ENCODE measurements at places on chromosomes 16 and 17. TPM values are rescaled to one million over a fixed set of nuclear protein-coding genes. Genes with fewer than 3 reads are reported as not detected.
A peak's percentile ranks its signal among the peaks of the same experiment; 100 is the strongest.

DNA sequence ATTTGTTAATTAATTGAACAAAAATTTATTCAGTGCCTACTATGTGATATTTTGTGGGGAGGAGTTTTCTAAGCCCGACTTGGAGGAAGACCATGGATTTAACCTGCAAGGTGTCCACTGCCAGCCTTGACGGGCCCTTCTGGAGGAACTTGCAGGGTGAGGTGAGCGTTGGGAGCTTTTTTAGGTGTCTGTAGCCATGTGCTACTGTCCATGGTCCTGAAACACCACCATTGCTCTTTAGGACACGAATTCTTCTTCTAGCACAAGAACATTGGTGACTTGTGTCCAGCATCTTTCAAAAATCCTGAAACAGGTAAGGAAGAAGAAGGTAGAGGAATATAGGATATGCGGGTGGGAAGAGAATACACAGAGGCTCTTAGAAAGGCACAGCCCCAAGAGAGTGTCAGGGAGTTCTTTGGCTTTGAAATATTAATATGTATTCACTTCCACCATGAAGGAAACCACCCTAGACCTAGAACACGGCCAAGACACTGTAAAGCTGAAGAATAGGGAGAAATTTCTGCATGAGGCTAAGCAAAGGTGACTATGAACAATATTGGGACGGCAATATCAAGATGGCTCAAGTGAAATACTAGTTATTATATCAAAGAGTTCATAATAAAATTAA is 27.9 kb upstream of the OR4D1 start:
- H3K4me3 ChIP-seq: no peak overlapping the region
- H3K4me1 ChIP-seq: no peaks in the 10 kb centered on the region
- no peaks in the 10 kb centered on the region for H3K36me3 ChIP-seq
- H3K27me3 ChIP-seq: peaks cover 4% of the 10 kb centered on the region

- H3K27me3 ChIP-seq: peaks cover 38% of the 10 kb centered on the region
- no peaks in the 10 kb centered on the region for H3K36me3 ChIP-seq
- DNase-seq: no peak
- no peak overlapping the region for H3K4me3 ChIP-seq
Measured at GRCh38 chr17:48038687-48039086, 1.1 kb upstream of the COPZ2 start.

DNA sequence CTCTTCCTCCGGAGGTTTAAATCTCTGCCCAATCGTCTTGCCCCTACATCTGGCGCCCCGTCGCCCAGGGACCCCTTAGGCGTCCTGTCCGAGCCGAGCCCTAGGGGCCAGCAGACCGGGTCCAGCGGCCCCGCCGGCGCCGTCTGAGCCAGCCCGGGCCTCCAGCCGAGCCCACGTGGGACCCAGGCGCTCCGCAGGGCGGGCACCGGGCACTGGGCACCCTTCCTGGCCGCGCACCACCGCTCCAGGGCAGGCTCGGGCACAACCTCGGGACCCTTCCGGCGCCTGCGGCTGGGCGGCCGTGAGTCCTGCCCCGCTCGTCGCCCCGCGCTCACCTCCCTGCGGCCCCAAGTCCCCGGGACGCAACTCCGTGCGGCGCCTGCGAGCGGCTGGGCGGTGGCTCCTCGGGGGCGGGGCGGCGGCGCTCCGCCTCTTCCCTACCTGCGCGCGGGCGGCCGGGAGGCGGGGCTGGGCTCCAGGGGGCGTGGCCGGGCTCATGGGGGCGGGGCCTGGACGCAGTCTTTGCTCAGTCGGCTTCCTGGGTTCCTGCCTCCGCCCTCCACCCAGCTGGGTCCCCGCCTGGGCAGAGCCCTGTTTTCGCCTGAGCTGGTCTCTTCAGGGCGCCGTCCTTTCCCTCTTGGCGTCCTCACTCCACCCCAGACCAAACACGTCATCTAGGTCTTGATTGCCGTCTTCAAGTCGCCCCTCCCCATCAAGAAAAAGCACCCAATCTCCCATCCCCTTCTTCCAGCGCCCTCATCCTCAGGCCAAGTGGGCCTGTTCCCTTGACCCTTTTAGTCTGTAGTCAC is at the start of gene RHBDF2:
Gene RHBDF2, minus strand, starts transcription at position 406 of the 809 bp plus-strand sequence. CDS start 19,899 bp downstream, outside the sequence.
- H3K27ac ChIP-seq: peak within 1 kb of the TSS; percentile 84
- no peaks in the 10 kb centered on the region for H3K36me3 ChIP-seq
- H3K4me3 ChIP-seq: peak within 1 kb of the TSS; percentile 75
- H3K4me1 ChIP-seq: peaks cover 19% of the 10 kb centered on the region
- peak; percentile 96 for DNase-seq

- H3K27ac ChIP-seq: no peak overlapping the region
- no peak overlapping the region for H3K4me3 ChIP-seq
- H3K36me3 ChIP-seq: no peaks in the 10 kb centered on the region
- no peak for DNase-seq
Measured at GRCh38 chr17:34161690-34162089, 93.4 kb upstream of the CCL2 start.

DNA sequence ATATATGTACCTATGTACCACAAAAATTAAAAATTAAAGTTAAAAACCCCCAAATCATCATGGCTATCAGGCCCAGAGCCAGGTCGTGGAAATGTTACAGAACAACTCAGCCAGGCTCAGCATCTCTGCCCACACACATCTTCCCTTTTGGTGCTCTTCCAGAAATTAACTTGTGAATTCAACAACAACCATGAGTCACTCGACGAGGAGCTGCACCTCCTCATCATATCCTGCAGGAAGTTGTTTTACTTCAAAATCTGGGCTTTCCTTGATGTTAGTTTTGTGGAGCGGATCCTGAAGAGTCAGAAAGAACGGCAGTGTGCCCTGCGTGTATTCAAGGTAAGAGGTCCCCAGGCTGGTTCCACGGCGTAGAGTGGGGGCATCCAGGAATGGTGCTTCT is 10.6 kb downstream of the FBXO39 start:
- DNase-seq: no peak
- no peaks in the 10 kb centered on the region for H3K36me3 ChIP-seq

DNA sequence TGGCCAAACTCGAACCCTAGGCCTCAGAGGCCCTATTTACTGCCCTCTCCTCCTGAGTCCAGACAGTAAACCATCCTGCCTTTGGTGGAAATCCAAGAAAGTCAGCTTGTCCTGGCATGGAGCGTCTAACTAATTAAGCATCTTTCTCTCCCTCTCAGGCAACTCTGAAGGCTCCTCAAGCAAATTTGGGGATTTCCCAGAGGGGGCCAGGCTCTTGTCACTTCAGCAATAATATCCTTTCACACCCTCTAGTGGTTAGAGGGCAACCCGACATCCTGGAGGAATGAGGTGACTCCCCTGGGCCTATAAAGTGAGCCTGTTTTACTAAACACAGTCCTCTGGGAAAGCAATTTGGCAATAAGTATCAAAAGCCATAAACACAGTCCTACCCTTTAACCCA is 60.4 kb downstream of the NOG start:
- H3K4me1 ChIP-seq: no peaks in the 10 kb centered on the region
- no peaks in the 10 kb centered on the region for H3K27me3 ChIP-seq
- H3K36me3 ChIP-seq: no peaks in the 10 kb centered on the region
- no peak overlapping the region for H3K27ac ChIP-seq
- H3K4me3 ChIP-seq: no peak overlapping the region

GRCh38 chr16:75293772-75294171 is 42.3 kb upstream of the BCAR1 start:
- no peaks in the 10 kb centered on the region for H3K27me3 ChIP-seq
- peaks cover 9% of the 10 kb centered on the region for H3K36me3 ChIP-seq
- H3K27ac ChIP-seq: no peak overlapping the region
- DNase-seq: no peak

DNA sequence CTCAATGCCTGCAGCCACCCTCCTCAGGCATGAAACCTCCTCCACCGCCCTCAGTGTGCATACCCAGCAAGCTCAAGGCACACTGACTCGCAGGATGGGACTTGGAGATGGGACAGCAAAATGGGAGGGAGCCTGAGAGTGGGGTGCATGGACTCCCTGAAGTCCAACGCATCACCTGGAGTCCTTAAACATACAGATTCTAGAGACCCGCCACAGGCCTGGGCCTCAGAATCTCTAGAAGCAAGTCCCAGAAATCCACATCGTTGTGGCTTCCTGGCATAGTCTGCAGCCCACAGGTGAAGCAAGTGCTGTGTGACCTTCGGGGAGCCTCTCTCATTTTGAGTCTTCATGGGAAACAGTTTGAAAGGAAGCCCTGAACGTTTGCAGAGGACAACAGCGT is 3.6 kb upstream of the TBX21 start:
- peaks cover 61% of the 10 kb centered on the region for H3K27me3 ChIP-seq
- H3K36me3 ChIP-seq: no peaks in the 10 kb centered on the region
- DNase-seq: no peak
- H3K27ac ChIP-seq: no peak overlapping the region

GRCh38 chr17:29483503-29483902 is 83.3 kb downstream of the ABHD15 start:
- no peak overlapping the region for H3K27ac ChIP-seq
- no peaks in the 10 kb centered on the region for H3K4me1 ChIP-seq
- no peaks in the 10 kb centered on the region for H3K36me3 ChIP-seq
- H3K4me3 ChIP-seq: no peak overlapping the region

DNA sequence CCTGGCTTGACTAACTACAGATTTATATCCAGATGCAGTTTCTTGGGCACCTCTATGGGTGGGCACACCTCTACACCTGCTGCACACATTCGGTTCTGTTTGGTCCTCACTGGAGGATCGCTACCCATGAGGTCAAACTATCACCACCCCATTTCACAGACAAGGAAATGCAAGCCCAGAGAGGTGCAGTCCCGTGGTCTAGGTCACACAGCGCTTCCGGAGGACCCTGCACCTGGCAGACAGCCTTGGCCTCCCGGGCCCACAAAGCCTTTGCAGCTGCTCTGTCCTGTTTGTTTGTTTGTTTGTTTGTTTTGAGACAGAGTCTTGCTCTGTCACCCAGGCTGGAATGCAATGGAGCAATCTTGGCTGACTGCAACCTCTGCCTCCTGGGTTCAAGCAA is 39.3 kb upstream of the JPH3 start:
- no peak overlapping the region for H3K27ac ChIP-seq
- H3K36me3 ChIP-seq: no peaks in the 10 kb centered on the region
- H3K4me1 ChIP-seq: no peaks in the 10 kb centered on the region
- no peaks in the 10 kb centered on the region for H3K27me3 ChIP-seq

DNA sequence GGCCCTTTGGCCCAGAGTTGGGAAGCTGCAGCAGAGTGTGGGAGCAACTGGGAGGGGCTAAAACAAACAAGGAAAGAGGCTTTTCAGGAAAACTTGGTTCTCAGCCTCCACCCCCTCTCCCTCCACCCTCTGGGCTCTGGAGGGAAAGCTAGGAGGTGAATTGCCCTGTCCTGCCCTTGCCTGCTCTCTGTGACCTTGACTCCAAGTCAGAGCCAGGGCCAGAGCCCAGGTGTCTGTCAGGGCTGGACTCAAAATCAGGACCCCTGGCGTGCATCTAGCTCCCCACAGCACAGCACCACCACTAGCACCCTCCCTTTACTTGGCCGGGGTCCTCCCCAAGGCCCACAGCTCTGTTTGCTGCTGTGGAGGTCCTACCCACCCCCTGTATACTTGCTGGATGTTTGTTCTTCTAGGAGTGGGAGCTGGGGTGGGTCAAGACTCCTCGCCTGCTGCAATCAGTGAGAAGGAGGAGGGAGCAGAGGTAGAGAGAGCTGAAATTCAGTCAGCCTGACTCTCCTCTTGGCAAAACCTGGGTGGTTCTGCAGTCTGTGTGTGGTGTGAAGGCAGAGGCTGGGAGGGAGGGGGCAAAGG is 2.8 kb upstream of the NR1D1 start:
- H3K27ac ChIP-seq: peak overlapping the region; percentile 99
- no peaks in the 10 kb centered on the region for H3K27me3 ChIP-seq
- no peaks in the 10 kb centered on the region for H3K36me3 ChIP-seq
- no peak for DNase-seq
- no peak overlapping the region for H3K4me3 ChIP-seq

DNA sequence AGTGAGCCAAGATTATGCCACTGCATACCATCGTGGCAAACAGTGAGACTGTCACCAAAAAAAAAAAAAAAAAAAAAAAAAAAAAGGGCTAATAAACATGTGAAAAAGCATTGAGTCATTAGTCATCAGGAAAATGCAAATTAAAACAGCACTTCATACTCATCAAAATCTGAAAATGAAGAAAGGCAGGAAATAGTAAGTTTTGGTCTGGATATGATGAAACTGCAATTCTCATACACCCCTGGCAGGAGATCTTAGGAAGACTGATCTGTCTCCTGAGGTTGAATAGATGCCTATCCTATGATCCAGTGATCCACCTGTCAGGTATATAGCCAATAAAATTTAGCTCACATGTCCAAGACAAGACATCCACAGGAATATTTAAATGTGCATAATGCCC is 212.7 kb downstream of the CPPED1 start:
- no peak overlapping the region for H3K4me3 ChIP-seq
- DNase-seq: no peak
- H3K27me3 ChIP-seq: no peaks in the 10 kb centered on the region
- no peaks in the 10 kb centered on the region for H3K36me3 ChIP-seq
- H3K4me1 ChIP-seq: no peaks in the 10 kb centered on the region

DNA sequence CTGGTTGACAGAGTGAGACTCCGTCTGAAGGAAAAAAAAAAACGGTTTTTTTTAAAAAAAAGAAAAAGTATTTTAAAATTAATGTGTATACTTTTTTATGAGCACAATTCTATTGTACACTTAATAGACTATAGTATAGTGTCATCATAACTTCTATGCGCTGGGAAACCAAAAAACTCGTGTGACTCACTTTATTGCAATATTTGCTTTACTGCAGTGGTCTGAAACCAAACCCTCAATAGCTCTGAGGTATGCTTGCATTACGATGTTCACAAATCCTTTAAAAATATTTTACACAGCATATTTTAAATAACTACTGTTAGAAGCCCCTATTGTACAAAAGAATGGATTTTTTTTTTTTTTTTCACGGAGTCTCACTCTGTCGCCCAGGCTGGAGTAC is 12.4 kb upstream of the MAP2K6 start:
- H3K4me1 ChIP-seq: no peaks in the 10 kb centered on the region
- no peak for DNase-seq
- H3K4me3 ChIP-seq: no peak overlapping the region
- no peaks in the 10 kb centered on the region for H3K27me3 ChIP-seq
- no peaks in the 10 kb centered on the region for H3K36me3 ChIP-seq
- no peak overlapping the region for H3K27ac ChIP-seq

MIEF2 gene
- 7.4 TPM for total RNA-seq

CIAPIN1 gene
- total RNA-seq: 20.9 TPM

TMEM238L gene
- 34.4 TPM for total RNA-seq
